T-cell (primary cell): ENCODE measurements at places on chromosomes 6 and 20. TPM values are rescaled to one million over a fixed set of nuclear protein-coding genes. Genes with fewer than 3 reads are reported as not detected.

DNA sequence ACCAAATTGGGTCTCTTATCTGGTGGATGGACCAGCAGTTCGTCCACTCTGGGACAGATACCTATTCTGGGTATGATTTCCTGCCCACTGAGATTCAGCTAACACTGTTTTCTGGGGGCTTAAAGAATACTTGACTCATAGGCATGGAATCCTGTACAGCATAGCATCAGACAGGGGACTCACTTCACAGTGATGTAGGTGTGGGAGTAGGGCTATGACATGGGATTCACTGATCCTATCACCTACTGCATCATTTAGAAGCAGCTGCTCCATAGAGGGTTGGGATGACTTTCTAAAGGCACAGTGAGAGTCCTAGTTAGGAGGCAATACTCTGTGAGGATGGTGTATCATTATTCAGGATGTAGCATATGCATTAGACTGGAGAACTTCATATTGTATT lies 74.5 kb upstream of the AHI1 start:
- no peak overlapping the region for H3K27ac ChIP-seq
- H3K36me3 ChIP-seq, result no peaks in the 10 kb centered on the region
- H3K4me1 ChIP-seq, result peaks cover 4% of the 10 kb centered on the region

- no peaks in the 10 kb centered on the region for H3K4me1 ChIP-seq
- no peak overlapping the region for H3K4me3 ChIP-seq
- no peaks in the 10 kb centered on the region for H3K36me3 ChIP-seq
- no peaks in the 10 kb centered on the region for H3K27me3 ChIP-seq
These were observed 579.2 kb downstream of the EPM2A start for GRCh38 chr6:145155873-145156782.

- H3K27ac ChIP-seq, result no peak overlapping the region
- no peak overlapping the region for H3K4me3 ChIP-seq
- peaks cover 2% of the 10 kb centered on the region for H3K27me3 ChIP-seq
These were observed 952 bp upstream of the TAAR6 start for GRCh38 chr6:132569170-132569569.

DNA sequence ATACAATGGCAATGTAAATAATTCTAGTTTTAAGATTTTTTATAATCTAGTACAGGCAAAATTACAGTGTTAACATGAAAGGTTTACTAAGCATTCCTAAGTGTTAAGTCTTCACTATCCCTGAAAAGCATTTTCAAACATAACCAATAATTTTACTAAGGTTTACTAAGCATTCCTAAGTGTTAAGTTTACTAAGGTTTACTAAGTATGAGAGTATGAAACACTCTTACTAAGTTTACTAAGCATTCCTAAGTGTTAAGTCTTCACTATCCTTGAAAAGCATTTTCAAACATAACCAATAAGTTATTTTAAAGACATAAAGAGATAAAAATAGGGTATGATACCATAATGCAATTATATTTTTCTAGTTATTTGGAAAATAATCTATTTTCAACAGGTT lies 82.6 kb downstream of the PRSS35 start:
- H3K4me3 ChIP-seq, result no peak overlapping the region
- DNase-seq, result no peak
- no peak overlapping the region for H3K27ac ChIP-seq
- H3K27me3 ChIP-seq, result no peaks in the 10 kb centered on the region

- no peaks in the 10 kb centered on the region for H3K27me3 ChIP-seq
- no peaks in the 10 kb centered on the region for H3K36me3 ChIP-seq
- no peak overlapping the region for H3K27ac ChIP-seq
- H3K4me3 ChIP-seq, result no peak overlapping the region
These were observed 151.9 kb upstream of the COL21A1 start for GRCh38 chr6:56399250-56399671.

GRCh38 chr20:9071976-9072726 lies 3.3 kb downstream of the PLCB4 start:
- H3K27ac ChIP-seq, result no peak overlapping the region
- no peak overlapping the region for H3K4me3 ChIP-seq
- no peaks in the 10 kb centered on the region for H3K4me1 ChIP-seq
- no peak for DNase-seq
- H3K36me3 ChIP-seq, result no peaks in the 10 kb centered on the region
- H3K27me3 ChIP-seq, result peaks cover 2% of the 10 kb centered on the region

- H3K4me1 ChIP-seq, result no peaks in the 10 kb centered on the region
- no peaks in the 10 kb centered on the region for H3K27me3 ChIP-seq
- DNase-seq, result no peak
- no peak overlapping the region for H3K27ac ChIP-seq
- no peaks in the 10 kb centered on the region for H3K36me3 ChIP-seq
These were observed 260.0 kb upstream of the MAP3K7 start for GRCh38 chr6:90846824-90847223.

DNA sequence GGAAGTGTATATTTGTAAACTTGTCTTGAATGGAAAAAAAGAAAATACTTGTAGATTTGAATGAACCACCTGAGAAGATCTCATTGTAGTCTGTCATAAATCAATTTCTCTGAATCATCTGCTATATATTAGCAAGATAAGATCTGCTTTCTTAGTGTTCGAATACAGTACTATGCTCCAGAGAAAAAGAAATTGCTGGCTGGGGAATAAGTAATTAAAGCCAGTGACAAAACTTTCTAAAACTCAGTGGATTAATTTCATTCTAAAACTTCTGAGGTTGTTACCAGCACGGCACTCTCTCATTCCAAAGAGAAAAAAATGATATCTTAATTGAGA lies 22.4 kb upstream of the MROH8 start:
- no peak for DNase-seq
- H3K36me3 ChIP-seq, result peaks cover 8% of the 10 kb centered on the region
- no peaks in the 10 kb centered on the region for H3K27me3 ChIP-seq
- no peak overlapping the region for H3K27ac ChIP-seq
- H3K4me3 ChIP-seq, result no peak overlapping the region

GRCh38 chr6:26426691-26427450 lies 13.4 kb upstream of the BTN3A3 start:
- H3K4me1 ChIP-seq, result peaks cover 3% of the 10 kb centered on the region
- peaks cover 3% of the 10 kb centered on the region for H3K36me3 ChIP-seq
- no peak overlapping the region for H3K27ac ChIP-seq
- H3K27me3 ChIP-seq, result no peaks in the 10 kb centered on the region
- H3K4me3 ChIP-seq, result no peak overlapping the region

- no peaks in the 10 kb centered on the region for H3K36me3 ChIP-seq
- H3K27ac ChIP-seq, result no peak overlapping the region
- DNase-seq, result no peak
- H3K4me1 ChIP-seq, result no peaks in the 10 kb centered on the region
These were observed 40.0 kb upstream of the APCDD1L start for GRCh38 chr20:58555078-58555765.

Gene AHCY
- total RNA-seq, result 23.9 TPM

Gene WFDC2
- total RNA-seq, result 0.56 TPM

Gene HAO1
- not detected for total RNA-seq

Gene PHACTR3
- not detected for total RNA-seq

Gene RIPOR2
- 480 TPM for total RNA-seq

Gene AIF1
- 18.1 TPM for total RNA-seq
